Mucosa of gallbladder (tissue), 1 donor: ENCODE measurements at places on chromosomes 3 and 15. TPM values are rescaled to one million over a fixed set of nuclear protein-coding genes. Genes with fewer than 3 reads are reported as not detected.

DNA sequence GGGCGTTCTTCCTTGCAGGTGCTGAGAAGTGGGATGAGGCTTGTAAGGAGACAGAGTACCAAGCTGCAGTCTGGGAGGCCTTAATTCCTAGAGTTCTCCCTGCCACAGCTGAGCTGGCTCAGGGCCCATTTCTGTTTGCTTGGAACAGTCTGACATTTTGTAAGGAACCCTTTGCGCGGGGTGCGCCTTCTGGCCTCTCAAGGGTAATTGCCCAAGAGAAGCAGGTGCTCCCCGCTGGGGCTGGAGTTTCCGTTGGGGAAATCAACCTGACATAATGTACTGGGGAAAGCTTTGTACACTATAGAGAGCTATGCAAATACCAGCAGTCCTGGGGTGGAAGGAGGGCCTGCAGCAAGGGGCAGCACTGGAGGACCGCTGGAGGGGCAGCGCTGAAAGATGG lies 83.6 kb downstream of the HMG20A start:
- no peak for DNase-seq

GRCh38 chr3:13427662-13428603 lies 7.8 kb upstream of the NUP210 start:
- DNase-seq = no peak

DNA sequence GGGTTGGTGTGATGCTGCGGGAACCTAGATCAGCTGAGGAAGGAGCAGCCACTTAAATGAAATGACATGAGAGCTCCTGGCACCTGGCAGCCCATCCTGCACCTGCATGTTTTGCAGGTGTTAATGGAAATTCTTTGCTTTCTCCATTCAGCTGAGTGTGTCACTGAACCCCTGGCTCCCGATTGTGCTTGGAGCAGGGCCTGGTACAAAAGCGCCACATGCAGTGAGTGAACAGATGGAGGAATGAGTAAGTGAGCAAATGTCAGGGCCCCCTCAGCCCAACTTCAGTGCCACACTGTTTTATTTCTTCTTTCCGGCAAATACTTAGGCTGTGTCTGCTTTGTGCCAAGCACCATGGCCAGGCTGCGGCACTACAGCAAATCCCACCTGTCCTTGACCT lies 132.2 kb downstream of the ASB7 start:
- DNase-seq = no peak

GRCh38 chr15:71323584-71323983 lies 208.3 kb downstream of the THSD4 start:
- DNase-seq = no peak

The BRK1 gene
- 126 TPM for total RNA-seq
